ENCODE measurements at places on chromosomes 7 and 10.

GRCh38 chr7:143223784-143224183 lies 1.9 kb downstream of the TAS2R40 start:
- DNase-seq: no peak

- no peak for DNase-seq
These were observed 11.9 kb upstream of the PLEKHA1 start for GRCh38 chr10:122362621-122363020.

- DNase-seq: no peak
These were observed 843.6 kb upstream of the POT1 start for GRCh38 chr7:125773113-125773785.

- DNase-seq: no peak
These were observed 252.7 kb upstream of the FERD3L start for GRCh38 chr7:19397911-19398310.

- no peak for DNase-seq
These were observed 278.0 kb downstream of the ADRA2A start for GRCh38 chr10:111354859-111355258.

- no peak for DNase-seq
These were observed 36.4 kb downstream of the IL2RA start for GRCh38 chr10:6025683-6026255.

- no peak for DNase-seq
These were observed 223.6 kb downstream of the GFRA1 start for GRCh38 chr10:116049158-116049973.

DNA sequence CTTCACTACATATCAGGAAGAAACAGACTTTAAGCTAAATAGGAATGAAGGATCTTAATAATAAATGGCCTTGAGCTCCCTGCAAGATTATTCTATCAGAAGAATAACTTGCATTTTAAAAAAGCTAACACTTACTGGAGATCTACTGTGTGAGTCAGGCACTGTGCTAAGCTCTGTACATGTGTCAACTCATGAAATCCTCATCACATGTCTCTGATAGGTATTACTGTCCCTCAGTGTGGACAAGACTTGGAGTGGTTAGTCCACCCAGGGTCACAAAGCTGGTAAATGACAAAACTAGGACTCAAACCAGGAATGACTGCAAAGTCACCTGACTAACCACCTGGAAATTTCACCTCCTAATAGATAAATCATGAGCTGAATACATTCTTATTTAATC lies 57.1 kb upstream of the KCTD7 start:
- DNase-seq: no peak

- no peak for DNase-seq
These were observed 30.5 kb downstream of the PAX2 start for GRCh38 chr10:100775871-100776270.

- DNase-seq: no peak
These were observed 58.5 kb downstream of the OGDH start for GRCh38 chr7:44664780-44665461.

GRCh38 chr7:35729061-35729783 lies 34.3 kb upstream of the HERPUD2 start:
- DNase-seq: no peak

- no peak for DNase-seq
These were observed 21.8 kb upstream of the PIP4K2A start for GRCh38 chr10:22736134-22736533.

- DNase-seq: no peak
These were observed 139.9 kb downstream of the ARL4A start for GRCh38 chr7:12827219-12827821.

DNA sequence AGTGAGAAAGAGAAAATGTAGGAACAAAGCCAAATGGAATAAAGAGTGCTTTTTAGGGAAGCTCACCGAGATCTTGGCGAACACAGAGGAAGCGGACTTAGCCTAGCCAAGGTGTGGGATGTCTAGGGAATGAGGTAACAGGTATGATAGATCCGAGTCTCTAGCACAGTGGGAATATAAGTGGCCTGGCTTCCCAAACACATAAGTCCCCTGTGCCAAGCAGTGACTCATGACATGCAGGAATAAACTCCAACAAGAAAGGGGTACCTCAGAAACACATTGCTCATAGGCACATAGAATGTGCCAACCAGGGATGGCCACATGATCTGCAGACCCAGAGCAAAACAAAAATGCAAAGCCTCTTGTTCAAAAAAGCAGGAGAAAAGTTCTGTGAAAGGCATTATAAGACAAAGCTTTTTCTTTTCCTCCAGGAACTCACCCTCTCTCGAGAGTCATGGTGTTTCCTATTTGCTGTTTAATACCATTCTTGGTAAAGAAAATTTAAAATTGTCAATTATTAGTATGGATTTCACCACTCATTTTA lies 542.5 kb downstream of the GATA3 start:
- no peak for DNase-seq

All from non-pigmented ciliary epithelial cell (primary cell).